HuH-7.5 (cell line): ENCODE measurements at places on chromosomes 12 and 14.

DNA sequence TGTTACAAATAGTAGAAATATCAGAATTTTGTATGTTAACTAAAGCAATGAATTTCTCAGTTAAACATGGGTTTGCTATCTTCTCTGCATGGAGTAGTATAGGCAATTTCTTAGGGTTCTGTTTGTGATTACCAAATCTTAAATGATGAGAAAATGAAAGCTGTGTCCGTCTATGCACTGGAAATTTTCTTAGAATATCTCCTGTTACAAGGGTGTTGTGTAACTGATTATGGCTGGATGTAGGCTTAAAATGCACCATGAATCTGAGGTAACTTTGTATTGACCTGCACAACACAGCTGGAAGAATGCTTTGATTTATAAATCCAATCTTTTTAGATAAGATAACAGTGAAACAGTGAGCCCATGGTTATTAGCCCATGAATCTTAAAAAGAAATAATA, 17.8 kb downstream of the TRIP11 start:
- DNase-seq: no peak

DNA sequence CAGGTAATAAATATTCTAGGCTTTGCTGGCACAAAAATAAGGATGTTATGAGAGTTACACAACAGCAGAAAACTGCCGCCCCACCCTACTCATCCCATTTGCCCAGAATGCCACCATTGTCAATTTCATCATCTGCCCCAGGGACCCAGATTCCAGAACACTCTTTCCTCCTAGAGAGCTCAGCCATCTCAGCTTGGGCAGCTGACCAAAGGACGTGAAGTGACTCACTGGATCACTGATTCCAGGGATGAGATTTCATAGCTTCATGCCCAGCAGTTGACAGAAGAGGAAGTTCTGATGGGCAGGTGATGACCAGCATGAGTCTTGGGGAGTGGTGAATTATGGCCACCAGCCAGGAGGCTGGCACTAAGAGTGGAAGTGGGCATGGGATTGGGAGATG, 450.3 kb downstream of the RMST start:
- no peak for DNase-seq

- DNase-seq: no peak
Measured at GRCh38 chr12:50845021-50845647, 2.4 kb downstream of the TMPRSS12 start.

DNA sequence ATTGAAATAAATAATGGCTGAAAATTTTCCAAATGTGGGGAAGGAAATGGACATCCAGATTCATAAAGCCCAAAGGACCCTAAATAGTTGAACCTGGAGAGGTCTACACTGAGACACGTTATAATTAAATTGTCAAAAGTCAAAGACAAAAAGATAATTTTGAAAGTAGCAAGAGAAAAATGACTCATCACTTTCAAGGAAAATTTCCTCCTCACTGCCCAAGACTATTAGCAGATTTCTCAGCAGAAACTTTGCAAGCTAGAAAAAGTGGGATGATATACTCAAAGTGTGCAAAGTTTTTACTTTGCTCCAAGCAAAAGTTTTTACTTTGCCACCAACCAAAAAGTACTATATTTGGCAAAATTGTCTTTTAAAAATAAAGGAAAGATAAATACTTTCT, 15.9 kb upstream of the KRT83 start:
- no peak for DNase-seq

DNA sequence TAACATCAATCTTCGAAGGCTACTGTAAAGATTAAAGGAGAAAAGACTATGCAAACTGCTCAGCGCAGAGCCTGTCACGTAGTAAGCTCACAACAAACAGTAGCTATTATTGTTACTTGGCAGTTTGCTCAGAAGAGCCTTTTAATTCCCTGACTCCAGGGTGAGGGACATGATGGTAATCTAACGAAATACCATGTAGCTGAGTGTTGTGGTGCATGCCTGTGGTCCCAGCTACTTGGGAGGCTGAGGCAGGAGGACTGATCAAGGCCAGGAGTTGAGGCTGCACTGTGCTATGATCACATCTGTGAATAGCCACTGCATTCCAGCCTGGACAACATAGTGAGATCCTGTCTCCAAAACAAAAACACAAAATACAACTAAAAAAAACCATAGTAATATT, 22.8 kb downstream of the HEBP1 start:
- DNase-seq: no peak

- no peak for DNase-seq
Measured at GRCh38 chr12:129613314-129613713, 290.5 kb downstream of the TMEM132D start.

GRCh38 chr14:24979725-24980239, 70.2 kb downstream of the STXBP6 start:
- DNase-seq: no peak

DNA sequence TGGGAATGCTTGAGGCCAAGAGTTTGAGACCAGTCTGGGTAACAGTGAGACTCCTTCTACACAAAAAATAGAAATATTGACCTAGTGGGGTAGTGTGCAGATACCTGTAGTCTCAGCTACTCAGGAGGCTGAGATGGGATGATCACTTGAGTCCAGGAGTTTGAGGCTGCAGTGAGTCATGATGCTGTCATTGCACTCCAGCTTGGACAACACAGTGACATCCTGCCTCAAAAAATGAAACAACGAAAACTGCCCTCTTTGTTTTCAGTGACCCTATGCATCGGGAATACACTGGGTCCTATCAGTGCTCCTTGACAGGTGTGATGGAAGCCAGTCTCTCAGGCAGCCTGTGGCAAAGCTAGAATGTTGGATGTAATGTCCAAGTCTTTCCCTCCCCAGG, 311.5 kb upstream of the OR4E1 start:
- no peak for DNase-seq

DNA sequence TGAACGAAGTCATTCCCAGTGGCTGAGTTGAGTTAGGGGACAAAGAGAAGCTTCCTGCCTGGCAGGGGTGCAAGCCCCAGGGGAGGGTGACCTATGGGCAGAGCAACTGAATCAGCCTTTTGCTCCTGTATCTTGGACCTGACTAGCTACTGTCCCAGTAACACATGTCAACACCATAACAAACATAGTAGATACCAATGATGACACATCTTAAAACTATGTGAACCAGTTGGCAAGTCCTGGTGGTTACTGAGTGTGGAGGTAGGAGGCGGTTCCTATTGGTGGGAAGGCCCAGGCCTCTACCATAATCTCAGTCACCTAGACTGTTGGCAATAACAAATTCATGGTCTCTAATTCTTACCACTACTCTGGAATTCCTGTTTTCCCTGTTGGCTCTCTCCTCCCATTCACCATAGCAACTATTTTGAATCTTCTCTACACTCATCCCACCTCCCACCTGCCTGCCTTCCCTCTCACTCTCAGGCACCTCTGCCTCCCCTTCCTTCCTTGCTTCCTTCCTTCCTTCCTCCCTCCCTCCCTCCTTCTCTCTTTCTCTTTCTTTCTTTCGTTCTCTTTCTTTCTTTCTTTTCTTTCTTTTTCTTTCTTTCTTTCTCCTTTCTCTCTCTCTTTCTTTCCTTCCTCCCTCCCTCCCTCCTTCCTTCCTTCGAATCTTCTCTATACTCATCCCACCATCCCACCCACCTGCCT, 8.1 kb upstream of the P2RX7 start:
- DNase-seq: peak; percentile 30

DNA sequence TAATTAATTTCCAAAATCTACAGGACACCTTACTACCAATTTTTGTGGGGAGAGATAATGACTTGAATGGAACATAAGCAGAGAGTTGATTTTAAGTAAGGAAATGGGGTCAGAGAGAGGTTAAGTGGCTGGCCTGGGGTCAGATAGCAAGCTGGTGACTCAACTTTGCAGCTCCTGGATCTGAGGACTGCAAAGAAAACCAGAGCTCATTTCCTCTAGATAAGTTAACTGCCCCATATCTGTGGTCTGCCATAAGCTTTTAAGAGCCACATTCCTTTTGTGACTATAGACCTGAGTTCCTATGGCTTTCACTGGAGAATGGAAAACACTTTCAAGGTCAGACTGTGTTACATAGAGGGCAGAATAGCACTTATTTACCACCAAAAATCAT, 201.2 kb upstream of the PRICKLE1 start:
- no peak for DNase-seq

- DNase-seq: no peak
Measured at GRCh38 chr12:75955251-75955650, 76.3 kb downstream of the PHLDA1 start.

DNA sequence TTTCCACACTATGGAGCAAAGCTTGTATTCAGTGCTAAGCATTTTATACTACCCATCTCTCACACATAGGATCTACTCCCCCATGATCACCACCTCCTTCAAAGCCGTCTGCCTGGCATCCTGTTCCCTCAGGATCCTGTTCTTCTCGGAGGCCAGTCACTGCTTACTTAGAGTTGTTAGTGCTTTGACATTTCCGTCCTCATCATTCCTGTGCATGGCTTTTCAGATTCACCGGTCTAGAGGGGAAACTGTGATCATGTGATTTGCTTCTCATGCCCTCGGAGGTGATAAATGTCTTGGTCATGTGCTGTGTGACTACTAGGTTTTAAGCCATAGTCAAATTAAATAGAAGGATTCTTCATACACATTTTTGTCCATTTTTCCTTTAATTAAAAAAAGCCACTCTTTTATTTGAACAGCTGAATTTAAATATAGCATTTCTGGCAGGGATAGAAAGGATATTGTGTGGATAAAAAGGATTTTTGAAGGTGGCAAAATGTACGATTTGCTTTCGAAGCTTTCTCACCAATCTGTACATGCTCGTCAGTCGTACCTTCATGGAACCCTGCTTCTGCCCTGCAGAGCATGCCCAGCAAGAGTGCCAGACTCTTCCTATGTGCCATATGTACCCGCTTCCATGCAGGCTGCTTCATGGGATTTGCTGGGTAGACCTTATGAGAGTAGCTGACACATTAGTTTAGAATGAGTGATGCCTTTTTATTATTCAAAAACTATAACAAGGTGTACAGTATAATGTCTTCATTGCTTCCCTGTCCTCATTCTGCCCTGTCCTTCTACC, 53.3 kb downstream of the BMAL2 start:
- no peak for DNase-seq

DNA sequence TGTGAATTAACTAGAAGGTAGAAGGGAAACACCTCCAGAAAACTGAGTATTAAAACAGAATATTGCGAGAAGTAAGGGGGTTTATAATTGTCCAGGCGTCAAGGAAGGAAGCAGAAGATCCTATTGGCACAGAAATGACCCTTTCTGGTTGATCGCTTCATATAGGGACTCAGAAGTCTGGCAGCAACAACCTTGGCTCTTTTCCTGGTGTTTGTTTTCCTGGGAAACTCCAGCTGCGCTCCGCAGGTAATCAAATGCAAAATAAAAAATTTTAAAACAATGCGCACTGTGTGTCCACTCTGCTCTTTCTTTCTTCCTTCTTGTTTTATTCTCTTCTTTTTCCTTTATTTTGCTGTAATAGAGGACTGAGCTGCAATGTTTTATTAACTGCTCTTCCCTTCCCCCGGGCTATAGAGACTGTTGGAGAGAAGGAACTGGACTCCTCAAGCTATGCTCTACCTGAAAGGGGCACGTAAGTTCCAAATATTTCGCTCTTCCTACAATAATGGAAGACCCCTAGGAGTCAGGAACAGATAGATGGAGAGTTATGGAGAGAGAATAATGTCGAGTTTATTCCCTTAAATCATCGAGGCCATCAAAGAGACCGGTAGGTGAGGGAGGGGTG, 737 bp downstream of the SPX start:
- DNase-seq: no peak

DNA sequence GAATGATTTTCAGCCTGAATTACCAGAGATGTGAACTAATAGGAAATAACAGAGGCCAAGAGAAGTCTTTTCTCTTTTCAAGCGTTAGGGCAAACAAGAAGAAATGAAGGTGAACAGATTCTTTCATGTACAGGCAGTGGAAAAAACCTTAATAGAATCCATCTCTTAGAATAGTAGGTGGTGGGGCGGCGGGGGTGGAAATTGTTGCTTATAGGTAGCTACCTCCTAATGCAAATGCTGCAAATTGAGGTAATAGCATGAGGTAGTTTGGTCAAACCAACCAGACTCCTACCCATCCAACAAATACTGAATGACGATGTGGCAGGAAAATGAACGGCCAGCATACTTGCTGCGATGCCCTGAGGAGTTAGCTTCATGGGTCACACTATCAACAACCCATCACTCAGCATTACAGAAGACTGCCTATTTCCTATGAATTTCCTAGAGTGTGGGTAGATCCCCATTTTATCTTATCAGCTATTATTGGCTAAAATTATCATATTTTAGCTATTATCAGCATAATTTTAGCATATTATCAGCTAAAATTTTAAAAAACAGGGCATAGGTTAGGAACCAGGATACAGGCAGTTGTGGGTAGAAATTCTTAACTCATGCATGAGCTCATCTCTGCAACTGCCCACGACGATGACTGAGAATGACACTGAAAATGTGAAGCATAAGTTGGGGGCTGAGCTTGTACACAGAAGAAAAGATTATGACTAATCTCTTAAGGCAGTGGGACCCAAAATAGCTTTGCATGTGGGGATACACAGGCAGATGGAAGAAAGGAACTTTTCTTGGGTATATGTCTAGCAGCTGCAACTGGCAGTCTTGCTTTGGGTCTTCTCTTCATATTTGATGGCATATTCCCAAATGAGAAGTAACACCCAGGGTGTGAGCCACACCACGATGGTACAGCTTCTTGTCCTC, 68.7 kb downstream of the NIN start:
- no peak for DNase-seq

DNA sequence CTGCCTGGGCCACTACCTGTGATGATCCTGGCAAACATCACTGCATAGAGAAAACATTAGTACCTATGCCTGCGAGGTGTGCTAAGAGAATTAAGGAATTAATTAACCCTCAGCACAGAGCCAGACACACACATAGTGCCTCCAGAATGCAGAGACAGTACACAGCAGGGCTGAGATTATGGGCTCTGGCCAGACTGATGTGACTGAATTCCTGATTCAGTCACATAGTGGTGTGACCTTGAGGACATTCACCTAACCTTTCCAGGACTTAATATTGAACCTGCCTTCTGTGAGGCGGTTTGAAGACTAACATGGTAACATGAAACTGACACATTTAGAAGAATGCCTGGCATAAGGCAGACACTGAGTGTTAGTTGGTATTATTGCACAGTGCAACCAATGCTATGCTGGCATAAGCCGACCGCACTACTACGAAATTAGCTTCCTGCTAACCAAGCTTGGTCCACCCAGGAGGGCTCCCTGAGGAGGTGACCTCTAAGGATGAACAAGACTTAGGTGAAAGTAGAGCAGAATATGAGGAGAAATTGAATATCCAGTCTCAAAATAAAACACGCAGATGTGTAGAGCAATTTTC, 32.0 kb upstream of the SELPLG start:
- DNase-seq: no peak

- DNase-seq: no peak
Measured at GRCh38 chr14:105849933-105850626, 323.7 kb downstream of the TMEM121 start.

DNA sequence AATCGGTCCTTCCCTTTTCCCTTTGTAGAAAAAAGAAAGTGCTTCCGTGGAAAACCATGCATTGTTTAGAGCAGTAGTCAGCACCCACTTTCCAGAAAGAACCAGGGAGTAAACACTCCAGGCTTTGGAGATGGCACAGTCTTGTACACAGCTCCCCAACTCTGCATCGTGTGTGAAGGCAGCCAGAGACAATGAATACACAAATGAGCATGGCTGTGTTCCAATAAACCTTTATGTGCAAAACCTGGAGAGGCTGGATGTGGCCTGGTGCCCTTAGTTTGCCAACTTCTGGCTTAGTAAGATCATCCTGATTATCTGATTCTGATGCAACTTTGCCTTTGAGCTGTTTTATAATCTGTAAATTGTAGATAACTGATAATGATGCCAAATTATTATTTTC, 463.4 kb upstream of the TMEM132C start:
- no peak for DNase-seq

- DNase-seq: no peak
Measured at GRCh38 chr14:31837031-31837430, 240.1 kb upstream of the ARHGAP5 start.
